NCI-H69 (cell line): ENCODE measurements at places on chromosomes 1 and 21.

- no peak for DNase-seq
Observed at GRCh38 chr1:230401101-230401500, 25.0 kb downstream of the PGBD5 start.

DNA sequence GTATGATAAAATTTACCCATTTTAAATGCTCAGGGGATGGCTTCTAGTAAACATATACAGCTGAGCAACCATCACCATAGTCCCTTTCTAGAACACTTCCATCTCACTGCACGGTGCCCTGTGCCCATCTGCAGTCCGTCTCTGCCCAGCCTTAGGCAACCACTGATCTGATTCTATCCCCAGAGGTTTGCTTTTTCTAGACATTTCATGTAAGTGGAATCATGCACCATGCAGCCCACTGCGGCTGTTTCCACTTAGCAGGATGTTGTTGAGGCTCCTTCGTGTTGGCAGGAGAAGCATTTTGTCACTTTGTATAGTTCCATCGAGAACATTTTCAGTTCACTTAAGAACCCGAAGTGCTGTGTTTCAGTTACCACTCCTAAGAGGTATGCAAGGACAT, 27.8 kb upstream of the VAMP3 start:
- DNase-seq = no peak

DNA sequence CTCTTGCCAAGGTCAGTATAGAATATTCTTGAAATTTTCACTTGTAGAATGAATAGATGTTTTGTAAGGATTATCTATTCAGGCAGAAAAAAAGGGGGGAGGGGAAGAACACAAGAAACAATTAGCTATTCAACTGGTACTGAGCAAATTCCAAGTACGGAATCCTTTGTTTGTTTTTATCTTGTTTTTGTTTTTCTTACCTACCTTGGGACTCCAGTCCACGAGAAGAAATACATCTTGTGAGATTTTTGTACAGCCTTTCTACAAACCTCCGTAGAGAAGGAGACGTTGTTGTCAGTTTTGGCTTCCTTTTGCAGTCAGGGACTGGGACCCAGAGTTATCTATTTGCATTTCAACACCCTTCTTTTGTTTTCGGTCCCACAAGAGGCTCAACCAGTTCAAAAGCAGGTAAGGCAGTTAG, 36.0 kb downstream of the ZNF281 start:
- DNase-seq = no peak

- no peak for DNase-seq
Observed at GRCh38 chr1:13782634-13783360, 82.8 kb downstream of the PRDM2 start.

- DNase-seq = peak; percentile 81
Observed at GRCh38 chr1:155976913-155977689, 1.2 kb downstream of the ARHGEF2 start.

- DNase-seq = peak; percentile 61
Observed at GRCh38 chr1:243256590-243256989, 749 bp downstream of the SDCCAG8 start.

DNA sequence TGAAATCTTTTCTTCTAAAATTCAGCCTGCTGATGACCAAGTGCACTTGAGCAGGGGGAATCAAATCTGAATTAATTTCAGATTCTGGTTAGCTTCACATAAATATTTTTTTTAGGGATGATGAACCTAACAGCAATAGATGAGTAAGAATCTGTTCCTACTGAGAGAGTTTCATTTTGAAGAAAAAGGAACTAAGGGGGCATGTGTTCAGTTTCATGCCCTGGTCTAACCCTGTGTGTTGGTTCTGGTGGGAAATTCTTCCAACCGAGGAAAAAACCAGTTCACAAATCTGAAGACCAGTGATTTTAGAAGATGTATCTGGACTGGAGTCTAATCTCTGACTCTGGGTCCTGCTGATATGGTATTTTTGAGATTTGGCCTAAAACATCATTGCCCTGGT, 13.7 kb downstream of the SELL start:
- no peak for DNase-seq

- DNase-seq = peak; percentile 70
Observed at GRCh38 chr1:240526312-240526711, 85.6 kb downstream of the GREM2 start.

DNA sequence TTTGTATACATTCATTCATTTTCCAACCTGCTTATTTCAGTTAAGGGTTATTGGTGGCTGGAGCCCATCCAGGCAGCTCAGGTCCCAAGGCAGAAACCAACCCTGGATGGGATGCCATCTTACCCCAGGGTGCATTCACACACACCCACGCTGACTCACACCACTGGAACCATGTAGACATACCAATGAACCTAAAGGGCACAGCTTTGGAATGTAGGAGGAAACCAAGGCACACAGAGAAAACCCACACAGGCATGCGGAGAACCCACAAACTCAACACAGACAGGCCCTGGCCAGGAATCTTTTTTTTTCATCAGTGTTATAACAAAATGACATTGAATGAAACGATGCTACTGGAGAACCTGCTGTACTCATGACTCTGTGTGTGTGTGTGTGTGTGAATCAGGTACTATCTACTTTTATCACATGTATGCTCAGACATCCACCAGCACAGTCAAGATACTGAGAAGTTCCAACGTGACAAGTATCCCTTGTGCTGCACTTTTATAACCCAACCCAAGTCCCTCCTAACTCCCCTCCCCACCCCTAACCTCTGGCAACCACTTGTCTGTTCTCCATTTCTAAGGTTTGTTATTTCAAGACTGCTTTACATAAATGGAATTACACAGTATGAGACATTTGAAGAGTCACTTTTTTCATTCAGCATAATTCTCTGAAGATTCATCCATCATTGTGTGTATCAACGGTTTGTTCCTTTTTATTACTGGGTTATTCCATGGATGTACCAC, 286.8 kb upstream of the PLD5 start:
- no peak for DNase-seq

GRCh38 chr1:53622531-53622930, 116.4 kb downstream of the GLIS1 start:
- DNase-seq = no peak

- no peak for DNase-seq
Observed at GRCh38 chr21:44819283-44820243, 1.7 kb upstream of the SUMO3 start.

GRCh38 chr1:210448297-210448892, 119.7 kb downstream of the HHAT start:
- peak; percentile 71 for DNase-seq

DNA sequence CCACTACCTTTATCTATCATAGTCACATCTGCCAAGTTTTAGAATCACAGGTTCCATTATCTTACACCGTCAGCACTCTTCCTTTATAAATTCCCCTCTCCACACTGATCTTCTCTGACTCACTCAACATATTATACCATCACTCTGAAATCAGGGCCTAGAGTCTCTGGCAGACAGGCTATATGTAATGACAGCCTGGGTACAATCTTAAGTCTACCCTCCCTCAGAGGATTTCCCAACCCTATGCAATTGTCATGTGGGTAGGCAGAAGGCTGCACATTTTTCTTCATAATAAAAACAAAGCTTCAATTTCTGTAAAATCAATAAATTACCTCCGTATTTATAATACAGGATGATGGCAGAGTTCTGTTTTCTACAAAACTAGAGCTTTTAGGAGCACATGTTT, 138.0 kb downstream of the RERE start:
- DNase-seq = peak; percentile 42

DNA sequence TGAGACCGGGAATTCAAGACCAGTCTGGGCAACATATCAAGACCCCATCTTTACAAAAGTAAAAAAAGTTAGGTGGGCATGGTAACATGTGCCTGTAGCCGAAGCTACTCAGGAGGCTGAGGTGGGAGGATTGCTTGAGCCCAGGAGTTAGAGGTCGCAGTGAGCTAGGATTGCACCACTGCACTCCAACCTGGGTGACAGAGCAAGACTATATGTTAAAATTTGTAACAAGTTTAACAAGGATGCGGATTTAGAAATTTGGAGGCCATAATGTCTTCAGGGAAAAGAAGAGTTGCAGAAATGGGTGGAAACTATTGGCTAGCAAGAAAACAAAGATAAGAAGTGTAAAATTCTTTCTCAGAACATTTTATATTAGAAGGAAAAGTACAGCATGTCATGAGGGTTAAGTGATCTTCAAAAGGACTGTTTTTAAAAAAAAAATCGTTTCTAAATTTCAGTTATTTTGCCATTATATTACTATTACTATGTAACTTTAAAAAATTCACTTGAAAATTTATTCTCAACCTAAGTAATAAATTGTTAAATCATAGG, 17.6 kb downstream of the SOAT1 start:
- DNase-seq = no peak

DNA sequence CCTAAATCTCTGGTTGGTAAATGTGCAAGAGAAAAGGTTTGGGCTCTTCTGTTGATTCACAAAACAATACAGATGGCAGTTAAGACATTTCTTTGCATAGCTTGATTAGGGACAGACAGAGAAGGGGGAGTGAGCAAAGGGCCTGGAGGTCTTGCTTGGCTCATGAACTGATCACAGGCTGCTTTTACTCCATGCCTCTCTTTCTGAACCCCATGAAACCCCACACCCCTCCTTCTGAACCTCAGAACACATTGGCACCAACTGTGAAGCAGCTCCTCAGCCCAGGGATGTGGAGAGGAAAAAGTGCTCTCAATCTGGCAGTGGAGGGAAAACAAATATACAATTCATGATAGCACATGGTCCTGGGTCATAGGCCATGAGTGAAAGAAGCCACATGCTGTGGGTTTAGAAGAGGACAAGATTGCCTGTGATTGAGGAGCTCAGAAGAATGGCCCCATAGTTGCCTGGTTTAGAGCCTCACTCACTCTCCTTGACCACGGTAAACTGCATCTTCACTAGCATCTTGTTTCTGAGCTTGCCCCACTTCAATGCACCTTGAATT, 111.6 kb upstream of the GADD45A start:
- peak; percentile 43 for DNase-seq

DNA sequence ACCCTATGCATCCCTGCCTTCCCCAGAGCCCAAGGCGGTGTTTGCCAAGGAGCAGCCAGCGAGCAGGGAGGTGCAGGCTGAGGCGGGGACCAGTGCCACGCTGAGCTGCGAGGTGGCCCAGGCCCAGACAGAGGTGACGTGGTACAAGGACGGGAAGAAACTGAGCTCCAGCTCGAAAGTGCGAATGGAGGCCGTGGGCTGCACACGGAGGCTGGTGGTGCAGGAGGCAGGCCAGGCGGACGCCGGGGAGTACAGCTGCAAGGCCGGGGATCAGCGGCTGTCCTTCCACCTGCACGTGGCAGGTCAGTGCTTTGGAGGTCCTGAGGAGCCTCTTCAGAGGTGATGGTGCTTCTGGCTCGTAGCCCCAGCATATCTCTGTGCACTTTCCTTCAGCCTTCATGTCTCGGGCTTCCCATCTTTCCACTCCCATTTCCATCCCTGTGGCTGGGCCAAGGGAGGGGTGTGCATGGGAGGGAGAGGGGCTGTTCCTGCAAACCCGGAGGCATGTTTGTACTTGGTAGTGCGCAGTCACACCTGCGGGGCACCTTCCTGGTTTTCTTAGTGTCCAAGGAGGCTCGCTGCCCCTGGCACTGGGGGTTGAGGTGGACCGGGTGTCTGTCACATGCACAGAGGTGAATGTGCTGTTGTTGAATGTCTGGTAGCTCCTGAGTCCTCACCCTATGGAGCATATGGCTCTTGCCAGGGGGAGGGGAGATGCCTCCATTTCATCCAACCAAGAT, 56.4 kb downstream of the OBSCN start:
- DNase-seq = no peak

DNA sequence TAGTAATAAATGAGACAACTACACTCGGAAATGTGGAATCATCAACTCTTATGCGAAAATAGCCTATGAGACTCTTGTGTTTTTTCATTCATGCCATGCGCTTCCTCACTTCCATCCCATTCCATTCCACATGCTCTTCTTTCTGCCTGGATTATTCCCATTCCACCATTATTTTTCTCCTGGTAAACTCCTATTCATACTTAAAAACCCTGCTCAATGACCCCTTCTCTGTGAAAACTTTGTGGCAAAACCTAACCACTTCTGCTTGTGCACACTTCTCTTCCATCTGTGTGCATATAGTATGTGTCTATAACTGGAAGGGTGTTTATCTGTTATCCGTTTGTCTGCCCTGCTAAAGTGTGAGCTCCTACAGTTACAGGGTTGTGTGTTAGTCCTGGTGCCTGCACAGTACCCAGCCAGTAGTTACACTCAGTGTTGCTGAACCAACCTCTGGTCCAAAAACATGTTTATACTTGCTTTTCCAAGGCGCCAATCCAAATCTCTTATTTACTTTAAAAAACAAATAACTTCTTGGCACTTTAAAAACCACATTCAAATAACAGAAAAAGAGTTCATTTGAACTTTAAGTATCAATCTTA, 10.7 kb downstream of the EPHX1 start:
- DNase-seq = no peak
